ENCODE measurements at places on chromosomes 1 and 21. TPM values are rescaled to one million over a fixed set of nuclear protein-coding genes. Genes with fewer than 3 reads are reported as not detected.

CD1D gene
- 1.2 TPM for total RNA-seq

BARHL2 gene
- not detected for total RNA-seq

GUK1 gene
- total RNA-seq = 213 TPM

- DNase-seq = no peak
These were observed 101.4 kb upstream of the KCNK1 start for GRCh38 chr1:233512538-233512937.

DNA sequence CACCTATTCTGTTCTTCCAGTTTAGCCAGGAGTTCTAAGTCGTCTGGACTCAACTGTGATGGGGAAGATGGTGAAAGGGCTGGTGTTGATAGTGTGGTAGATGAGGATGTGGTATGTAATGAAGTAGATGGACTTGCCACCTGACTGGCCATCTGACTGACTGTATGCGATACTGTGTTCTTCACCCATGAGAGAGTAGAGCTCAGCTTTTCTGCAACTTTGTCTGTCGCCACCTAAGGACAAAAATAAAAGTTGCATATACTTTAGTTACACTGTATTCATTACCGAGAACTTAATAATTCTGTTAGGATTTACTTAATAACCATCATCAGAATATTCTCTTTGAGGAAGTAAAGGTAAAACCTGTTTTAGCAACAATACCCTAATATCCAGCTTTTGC, 48.5 kb downstream of the EVI5 start:
- no peak for DNase-seq

- no peak for DNase-seq
These were observed 352.3 kb downstream of the KCNH1 start for GRCh38 chr1:210781652-210782051.

DNA sequence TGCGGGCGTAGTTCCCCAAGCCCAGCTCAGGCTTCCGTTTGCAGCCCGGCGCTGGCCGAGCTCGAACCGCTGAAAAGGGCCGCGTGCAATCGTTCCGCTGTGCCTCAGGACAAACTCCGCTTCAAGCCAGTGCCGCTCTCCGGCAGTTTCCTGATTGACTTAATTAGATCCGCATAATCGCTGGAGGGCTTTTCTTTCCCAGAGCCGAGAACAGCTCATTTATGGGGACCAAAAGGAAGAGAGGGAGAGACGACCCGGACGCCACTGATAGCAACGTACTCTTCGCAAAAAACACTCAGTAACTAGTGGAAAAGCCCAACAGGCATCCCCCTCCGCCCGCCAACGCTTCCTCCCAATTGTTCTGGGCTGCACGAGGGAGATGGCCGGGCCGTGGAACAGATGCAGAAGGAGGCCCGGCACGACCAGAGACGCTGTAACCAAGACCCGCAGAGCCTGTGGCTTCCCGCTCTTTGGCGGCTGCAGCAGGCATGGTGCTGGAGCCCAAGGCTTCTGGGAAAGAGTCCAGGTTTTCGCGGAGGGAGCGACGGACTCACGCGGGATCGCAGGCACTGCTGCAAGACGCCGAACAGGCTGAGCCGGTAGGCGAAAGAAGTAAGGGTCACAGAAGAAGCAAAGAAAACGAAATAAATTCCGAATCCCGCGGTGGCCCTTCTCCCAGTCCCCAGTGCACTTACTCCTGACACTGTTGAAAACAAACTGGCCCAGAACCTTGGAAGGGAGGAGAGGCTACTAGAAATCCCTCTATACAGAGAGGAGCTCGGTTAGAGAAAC, 3.6 kb upstream of the FOXD2 start:
- no peak for DNase-seq

- DNase-seq = no peak
These were observed 16.6 kb downstream of the STX12 start for GRCh38 chr1:27789540-27790041.

GRCh38 chr1:157360023-157360390, 192.3 kb downstream of the FCRL5 start:
- no peak for DNase-seq

S100A7 gene
- total RNA-seq = not detected

DNA sequence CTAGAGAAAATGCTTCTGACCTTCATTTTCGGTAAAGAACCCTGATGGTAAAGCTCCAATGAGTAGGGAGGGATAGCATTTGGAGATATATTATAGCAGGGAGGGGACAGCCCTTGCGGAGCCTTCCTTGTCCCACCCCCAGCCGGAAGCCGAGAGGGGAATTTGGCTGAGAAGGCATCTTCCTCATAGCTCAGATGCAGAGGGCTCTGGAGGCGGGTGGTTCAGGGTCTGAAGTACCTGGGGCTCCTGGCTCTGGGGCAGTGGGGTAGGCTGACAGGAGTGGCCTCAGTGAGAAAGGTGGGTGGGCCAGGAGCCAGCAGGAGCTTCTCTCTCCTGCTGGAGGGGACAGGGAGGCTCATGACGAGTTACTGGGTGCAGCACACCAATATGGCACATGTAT, 88.0 kb upstream of the IFFO2 start:
- peak; percentile 63 for DNase-seq

- DNase-seq = no peak
These were observed 99.9 kb downstream of the C1orf94 start for GRCh38 chr1:34276606-34277005.

GRCh38 chr1:241171991-241172390, 185.0 kb downstream of the RGS7 start:
- DNase-seq = no peak

ZNF644 gene
- total RNA-seq = 42.6 TPM

GNAT2 gene
- not detected for total RNA-seq

DNA sequence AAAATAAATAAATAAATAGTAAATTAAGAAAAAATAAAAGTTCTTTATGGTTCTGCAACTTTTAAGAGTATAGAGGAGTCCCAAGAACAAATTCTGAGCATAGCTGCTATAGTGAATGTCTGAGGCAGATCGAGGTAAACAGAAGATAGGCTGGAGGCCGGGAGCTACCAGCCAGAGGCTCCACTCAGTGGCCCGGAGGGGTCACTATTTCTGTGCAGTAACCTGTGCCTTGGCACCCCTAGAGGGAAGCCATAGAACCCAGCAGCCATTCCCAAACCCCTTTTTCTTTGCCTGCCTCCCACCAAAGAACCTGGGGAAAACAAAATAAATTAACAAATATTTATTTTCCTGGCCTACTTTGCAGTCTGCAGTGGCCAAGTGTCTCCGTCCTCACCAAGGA, 38.4 kb upstream of the HEATR1 start:
- DNase-seq = no peak
